ENCODE measurements at places on chromosomes 12 and 14.

DNA sequence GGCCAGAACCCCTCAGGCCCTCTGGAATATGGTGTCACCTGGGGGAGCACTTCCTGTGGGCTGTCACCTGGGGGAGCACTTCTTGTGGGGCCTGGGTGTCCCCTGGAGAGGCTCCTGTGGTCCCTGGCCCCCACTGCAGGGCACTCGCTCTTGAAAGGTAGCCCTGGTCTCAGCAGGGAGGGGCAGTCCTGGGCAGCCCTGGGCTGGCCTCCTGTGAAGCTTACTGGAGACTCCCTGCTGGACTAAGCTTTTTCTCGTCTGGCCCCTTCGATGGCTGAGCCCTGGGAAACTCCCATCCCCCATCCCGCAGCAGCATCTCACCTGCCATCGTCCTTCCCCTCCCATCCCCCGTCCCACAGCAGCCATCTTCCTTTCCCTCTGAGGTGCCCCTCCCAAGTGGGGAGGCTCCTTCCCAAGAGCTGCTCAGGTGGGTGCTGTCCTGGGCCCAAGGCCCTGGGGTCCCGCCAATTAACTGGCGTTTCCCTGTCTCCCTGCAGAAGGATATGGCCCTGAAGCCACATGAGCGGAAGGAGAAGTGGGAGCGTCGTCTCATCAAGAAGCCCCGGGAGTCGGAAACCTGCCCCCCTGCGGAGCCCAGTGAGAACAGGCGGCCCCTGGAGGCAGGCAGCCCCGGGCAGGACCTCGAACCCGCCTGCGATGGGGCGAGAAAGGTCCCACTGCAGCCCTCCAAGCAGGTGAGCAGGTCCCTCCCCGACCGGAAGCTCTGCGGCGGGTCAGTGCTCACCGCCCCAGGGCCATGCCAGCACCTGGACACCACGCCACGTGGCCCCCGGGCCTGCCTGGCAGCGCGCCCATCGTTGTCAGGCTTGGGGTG lies 17.9 kb downstream of the FBRSL1 start:
- no peak for DNase-seq

DNA sequence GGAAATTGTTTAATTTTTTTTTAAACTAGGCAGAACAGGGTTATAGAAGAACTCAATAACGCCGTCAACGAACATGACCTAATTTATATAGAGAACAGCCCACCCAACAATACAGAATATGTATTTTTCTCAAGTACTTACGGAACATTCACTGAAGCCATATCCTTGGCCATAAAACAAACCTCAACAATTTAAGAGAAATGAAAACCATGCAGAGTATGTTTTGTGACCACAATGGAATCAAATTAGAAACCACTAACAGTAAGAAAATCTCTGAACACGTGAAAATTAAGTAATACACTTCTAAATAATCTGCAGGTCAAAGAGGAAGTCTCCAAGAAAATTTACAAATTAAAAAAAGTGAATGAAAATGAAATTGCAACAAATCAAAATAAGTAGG lies 9.4 kb downstream of the SART3 start:
- DNase-seq, result peak; percentile 62

DNA sequence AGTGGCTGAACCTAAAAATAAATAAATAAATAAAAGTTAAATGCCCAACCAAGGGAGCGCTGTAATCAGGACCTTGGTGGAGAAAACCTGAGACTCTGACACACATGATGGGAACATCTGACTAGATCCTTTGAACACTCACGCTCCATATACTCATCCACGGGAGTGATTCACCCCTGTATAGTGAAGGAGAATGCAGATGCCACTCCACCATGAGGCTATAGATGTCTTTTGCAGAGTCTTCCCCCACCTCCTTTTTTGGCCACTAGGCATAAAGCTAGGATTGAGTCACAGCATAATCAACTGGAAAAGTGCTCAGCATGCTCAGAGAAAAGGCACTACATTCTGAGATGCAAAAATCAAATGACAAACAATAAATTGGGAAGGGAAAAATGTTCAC lies 19.0 kb downstream of the ADAM20 start:
- no peak for DNase-seq

DNA sequence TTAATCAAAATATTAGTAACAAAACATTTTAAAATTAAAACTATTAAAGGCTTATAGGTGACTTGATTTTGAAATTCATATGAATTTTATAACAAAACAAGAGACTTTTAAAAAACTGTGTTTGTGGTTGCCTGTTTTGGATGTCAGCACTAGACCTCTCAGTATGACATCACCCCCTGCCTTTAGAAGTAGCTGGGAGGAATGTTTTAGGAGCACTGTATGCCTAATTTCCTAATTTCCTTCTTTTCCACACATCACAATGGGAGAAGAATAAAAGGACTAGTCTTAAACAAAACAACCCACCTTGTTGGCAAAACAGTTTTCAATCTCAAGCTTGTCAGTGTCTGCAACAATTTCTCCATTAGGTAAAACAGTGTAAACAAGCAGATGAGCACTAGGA lies 48.1 kb upstream of the PZP start:
- DNase-seq, result no peak

- DNase-seq, result no peak
These were observed 519.3 kb downstream of the NOVA1 start for GRCh38 chr14:26078561-26078960.

DNA sequence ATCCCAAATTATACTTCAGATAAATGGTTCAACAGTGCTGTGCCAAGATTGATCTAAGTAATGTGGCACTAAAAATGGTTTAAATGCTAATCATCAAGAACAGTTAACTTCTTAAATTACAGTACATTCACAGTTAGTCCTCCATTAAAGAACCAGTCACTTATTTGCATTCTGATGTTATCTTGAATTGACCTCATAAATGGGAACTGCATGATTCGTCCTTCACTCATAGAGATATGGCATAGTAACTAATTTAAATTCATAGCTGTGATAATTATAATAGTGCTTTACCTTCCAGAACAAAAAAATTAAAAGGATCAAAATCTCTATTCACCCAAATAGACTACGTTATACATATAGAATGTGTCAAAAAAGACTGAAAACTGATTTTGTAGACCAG lies 61.1 kb downstream of the COCH start:
- DNase-seq, result no peak

DNA sequence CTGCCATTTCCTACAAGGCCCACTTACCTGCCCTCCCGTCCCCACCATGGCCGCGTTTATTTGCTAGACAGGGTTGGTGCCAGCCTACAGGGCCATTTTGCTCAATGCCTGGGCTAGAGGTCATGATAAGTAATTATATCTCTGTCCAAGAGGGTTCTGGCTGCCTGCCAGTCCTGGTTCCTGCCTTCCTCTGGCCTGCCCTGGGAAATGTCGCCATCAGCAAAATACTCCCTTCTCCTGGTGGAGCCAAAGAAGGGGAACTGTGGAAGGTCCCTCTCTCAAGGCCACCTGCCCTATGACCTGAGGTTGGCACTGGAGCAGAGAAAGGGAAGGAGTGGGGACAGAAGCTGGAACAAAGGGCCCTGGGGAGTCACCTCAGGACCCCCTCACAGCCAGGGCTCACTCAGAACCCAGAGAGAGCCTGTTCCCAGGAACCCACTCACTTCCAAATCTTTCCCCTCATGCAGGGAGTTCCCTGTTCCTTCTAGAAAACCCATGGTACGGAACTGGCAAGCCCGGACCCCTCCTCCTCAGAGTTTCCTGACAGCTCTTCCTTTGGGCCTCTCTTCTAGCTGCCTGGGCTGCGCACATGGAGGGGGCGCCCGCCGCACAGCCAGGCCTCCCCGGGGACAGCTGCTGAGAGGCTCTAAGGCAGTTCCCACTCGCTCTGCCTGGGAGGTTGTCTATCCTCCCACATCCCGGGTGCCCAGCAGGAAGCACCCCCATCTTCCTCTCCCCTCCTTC lies 280.5 kb downstream of the DPF3 start:
- peak; percentile 75 for DNase-seq

GRCh38 chr14:34362641-34363251 lies 99.3 kb downstream of the SPTSSA start:
- DNase-seq, result no peak

DNA sequence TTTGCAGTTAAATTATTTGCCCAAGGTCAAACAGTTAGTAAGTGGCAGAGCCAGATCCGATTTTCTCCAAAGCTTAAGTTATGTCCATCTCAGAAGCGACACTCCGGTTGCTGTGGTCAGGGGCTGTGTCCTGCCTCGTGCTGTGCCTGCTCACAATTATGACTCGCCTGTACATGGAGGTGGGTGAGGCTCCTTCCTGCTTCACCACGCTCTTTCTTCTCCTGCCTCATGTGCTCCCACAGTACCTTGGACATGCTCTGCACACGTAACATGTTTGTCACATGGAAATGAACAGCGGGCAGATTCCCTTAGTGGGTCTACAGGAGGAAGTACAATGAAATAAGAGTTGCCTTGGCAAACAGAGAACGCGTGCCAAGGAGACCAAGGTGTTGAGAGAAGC lies 62.2 kb upstream of the CCND2 start:
- no peak for DNase-seq

All from foreskin fibroblast (primary cell).